ENCODE measurements at places on chromosomes 16 and 17.

- DNase-seq, result no peak
Observed at GRCh38 chr17:79811011-79811867, 14.4 kb upstream of the CBX8 start.

DNA sequence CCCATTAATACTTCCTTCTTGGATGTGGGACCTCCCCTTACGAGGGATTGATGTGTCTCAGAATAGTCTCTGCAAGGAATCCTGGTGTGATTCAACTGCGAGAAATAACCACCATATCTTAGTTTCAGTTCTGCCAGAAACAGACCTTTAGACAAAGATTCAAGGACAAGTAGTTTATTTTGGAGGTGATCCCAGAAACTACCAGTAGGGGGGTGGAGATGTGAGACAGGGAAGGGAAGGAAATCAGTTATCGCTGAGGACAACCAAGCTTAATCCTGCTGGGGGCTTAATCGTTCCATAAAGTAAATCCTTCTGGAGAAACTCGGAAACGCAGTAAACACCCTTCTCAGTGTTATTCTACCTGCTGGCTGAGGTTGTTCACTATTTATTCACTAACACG, 5.0 kb upstream of the SDR42E1 start:
- no peak for DNase-seq

DNA sequence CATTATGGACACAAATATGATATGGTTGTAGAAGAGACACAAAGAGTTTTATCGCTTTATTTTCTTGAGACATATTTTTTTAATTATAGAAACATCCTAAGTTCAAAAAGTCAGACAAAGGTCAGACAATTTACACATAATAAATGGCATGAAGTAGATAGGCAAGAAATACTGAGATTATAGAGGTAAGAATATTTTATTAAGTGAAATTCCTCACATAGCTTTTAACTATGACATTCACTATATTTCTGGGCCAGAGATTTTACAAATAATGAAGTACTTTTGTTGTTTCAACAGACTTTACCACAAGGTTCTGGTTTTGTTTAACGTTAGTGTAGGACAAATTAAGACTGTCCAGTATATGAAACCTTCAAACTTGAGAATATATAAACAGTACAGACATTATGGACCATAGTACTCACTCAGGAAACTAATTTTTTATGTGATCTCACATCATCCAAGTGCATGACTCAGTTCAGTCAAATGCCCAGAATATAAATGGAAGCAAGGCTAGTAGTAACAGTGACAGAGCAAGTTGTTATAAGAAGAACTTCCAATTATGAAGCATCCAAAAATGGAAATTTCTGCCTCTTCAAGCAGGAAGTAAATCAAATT, 394.8 kb downstream of the KCNJ2 start:
- DNase-seq, result no peak

DNA sequence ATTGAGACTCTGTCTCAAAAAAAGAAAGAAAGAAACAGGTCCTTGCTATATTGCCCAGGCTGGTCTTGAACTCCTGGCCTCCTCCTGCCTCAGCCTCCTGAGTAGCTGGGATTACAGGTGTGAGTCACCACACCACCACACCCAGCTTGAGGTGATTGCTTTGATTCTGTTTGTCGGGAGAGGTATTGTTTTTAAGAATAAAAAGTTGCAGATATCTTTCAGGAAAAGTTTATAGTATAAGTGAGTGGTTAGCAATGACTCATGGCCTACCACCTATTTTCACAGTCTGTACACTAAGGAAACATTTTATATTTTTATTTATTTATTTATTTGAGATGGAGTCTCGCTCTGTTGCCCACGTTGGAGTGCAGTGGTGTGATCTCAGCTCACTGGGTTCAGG, 45.0 kb downstream of the RHOT1 start:
- no peak for DNase-seq

- no peak for DNase-seq
Observed at GRCh38 chr17:80603396-80603795, 58.8 kb downstream of the RPTOR start.

DNA sequence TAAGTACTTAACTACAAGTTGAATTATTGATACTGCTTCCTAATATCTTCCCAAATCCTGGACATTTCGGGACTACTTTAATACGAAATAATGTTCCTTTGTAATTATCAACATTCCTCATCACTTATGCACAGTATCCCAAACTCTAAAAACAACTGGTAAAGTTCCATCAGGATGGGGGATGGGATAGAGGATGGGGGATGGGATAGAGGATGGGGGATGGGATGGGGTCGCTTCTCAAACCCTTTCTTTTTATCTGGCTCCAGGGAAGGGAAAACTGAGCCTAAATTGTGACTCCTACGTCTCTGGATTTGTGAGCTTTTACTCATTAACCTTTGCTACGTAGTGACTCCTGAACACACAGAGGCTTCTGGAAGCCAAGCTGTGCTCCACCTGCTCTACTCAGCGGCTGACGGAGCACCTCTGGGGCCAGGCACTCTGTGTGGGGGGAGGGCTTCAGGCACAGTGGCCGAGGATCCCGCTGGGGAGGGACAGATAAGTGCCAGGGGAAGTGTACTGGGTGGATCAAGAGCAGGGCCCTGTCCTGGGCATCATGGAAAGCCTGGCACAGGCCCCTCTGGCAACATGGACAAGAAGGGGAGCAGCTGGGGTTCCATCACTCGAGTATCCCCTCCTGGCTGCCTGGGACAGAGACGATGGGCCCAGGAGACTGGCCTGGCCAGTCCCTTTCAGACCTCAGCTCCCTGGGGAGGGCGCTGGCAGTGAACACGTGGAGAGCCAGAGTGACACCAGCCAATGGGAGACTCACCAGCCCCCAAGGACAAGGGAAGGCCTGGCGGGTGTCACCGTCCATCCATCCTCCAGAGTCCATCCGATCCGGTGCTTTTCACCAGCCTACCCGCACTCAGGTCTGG, 56.2 kb downstream of the PGS1 start:
- DNase-seq, result no peak

DNA sequence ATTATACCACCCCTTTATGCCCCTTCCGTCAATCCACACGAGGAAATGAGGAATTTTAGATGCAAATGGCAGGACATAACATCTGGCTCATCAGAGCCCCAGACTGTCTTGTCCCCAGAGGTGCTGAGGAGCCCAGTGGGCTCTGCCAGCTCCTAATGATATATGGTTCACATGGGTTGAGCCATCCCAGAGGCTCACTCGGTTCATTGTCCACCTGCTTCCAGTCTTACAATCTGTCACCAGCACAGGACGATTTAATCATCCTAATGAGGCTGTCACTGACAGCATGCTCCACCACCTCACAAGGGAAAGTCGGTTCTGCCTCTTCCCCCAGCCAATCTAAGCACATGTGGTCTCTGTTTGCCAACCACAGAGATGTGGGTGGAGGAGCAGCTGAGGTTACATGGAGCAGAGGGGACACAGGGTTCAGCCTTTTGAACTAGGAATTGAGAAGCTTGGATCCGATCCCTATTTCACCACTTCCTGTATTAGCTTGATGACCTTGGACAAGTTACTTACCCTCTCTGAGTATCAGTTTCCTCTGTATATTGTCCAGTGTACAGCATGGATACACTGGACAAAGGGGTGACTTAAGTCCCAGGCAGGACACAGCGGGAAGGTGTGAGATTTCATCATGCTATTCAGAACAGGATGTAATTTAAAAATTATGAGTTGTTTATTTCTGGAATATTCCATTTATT, 27.0 kb upstream of the DHX8 start:
- DNase-seq, result no peak

DNA sequence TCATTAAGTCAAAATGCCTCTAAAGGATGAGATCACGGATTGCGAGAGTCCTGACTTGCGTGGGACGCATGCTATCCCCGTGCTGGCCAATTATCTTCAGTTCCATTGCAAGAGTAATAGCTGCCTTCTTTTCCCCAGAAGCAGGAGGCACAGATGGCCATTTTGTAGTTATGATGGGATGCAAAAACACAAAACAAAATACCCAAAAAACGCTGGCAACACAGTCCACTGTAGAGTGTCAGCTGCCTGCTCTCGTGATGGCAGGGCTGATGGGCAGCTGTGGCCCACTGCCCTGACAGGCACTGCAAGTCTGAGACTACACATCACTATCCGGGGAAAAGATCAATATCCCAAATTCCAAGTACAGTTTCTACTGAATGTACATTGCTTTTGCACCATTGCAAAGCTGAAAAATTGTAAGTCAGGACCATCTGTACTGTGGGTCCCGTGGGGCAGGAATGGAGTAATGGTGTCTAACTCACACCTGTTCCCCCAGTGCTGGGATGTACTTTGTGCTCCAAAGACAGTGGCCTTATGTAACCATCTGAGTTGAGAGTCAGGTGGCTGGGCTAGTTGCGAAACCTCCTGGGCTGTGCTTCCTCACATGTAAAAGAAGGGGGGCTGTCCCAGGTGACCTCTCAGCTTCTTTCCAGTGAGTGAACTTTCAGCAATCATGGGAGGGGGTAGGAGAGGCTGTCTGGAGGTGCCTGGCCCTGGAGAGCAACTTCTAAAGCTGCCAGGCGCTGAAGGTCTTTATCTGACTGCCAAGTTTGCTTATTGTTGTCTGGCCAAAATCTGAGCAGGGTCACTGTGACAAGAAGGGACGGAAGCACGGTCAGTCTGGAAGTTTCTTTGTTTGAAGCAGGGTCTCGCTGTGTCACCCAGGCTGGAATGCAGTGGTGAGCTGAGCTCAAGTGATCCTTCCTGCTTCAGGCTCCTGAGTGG, 4.7 kb downstream of the SLC47A1 start:
- DNase-seq, result no peak

GRCh38 chr16:1918351-1919326, at the start of gene HS3ST6:
Gene HS3ST6 (minus strand): TSS chr16:1918415. CDS start chr16:1918323, 92 bp downstream.
- no peak for DNase-seq

DNA sequence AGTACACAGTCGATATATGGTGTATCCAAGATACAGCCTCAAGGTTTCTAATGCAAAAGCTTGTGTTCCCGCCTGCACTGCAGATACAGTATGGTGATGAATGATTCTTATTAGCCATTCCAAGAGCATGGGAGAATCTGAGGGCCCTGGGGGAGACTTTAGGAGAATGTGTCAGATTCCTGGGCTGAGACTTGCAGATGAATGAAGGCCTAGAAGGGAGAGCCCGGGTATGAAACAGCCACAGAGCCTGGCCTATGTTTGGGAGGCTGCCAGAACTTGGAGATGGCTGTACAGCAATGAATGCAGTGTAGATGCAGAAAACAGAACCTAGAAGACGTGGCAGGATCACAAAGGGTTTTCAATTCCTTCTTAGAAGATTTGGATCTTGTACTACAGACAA, 510.7 kb downstream of the HAPSTR1 start:
- no peak for DNase-seq

Measured in activated CD8-positive, alpha-beta memory T cell treated with anti-CD3 and anti-CD28 coated beads for 48 hours (primary cell).